ENCODE measurements at places on chromosomes 5 and 9.

- DNase-seq, result no peak
Measured at GRCh38 chr5:38284384-38284783, 26.0 kb downstream of the EGFLAM start.

GRCh38 chr5:168153263-168153875, 138.1 kb upstream of the WWC1 start:
- no peak for DNase-seq

- no peak for DNase-seq
Measured at GRCh38 chr9:116174347-116174746, 20.8 kb downstream of the PAPPA start.

DNA sequence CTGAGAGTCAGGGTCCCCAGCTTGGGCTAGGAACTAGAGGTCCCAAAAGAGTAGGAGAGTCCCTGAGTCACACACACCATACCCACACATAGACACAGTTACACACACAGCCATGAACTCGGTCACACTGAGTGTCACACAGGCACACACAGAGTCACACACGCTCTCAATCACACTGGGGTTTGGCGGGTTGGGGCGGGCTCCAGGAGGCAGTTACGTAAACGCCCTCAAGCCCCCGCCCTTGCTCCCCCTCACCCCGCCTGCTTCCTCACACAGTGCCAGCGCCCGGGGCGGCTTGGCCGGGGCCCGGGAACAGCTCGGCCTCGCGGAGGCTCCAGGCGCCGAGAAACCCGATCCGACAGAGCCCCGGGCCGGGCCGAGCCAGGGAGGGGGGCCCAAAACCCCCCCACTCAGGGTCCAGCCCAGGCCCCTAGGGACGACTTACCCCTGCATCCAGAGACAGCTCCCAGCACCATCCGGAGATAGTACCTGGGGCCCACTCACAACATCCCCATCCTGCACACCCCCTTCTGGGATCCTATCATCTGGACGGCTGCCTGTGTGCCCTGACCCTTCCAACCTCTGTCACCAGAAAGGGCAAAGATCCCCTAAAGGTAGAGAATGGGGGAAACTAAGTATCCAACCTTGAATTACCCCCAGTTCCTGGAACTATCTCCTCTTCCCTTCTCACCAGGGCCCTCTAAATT, 3.5 kb upstream of the CNTFR start:
- DNase-seq, result no peak

DNA sequence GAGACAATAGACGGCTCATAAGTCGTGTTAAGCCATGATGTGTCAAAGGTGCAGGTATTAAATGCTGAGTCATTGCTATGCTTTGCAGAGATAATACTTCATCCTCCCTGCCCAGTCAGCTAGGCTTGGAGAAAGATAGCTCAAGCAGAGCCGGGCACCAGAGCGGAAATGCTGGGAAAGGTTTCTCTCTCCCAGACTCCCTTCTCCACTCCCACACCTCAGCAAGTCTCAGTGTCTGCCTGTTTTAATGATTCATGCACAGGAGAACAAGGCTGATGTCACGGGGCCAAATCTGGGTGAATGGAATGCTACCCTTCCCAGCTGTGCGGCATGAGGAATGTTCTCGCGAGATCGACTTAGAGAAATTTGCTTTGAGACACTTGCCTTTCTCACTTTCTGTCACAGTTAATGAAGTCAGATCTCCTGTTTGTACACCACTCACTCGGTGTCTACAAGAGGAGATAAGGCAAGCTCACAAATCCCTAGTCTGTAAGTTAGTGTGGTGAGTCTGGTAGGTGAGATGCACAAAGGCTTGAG, 204.4 kb downstream of the EFNA5 start:
- DNase-seq, result no peak

GRCh38 chr9:126614455-126615244, 922 bp downstream of the LMX1B start:
- no peak for DNase-seq

DNA sequence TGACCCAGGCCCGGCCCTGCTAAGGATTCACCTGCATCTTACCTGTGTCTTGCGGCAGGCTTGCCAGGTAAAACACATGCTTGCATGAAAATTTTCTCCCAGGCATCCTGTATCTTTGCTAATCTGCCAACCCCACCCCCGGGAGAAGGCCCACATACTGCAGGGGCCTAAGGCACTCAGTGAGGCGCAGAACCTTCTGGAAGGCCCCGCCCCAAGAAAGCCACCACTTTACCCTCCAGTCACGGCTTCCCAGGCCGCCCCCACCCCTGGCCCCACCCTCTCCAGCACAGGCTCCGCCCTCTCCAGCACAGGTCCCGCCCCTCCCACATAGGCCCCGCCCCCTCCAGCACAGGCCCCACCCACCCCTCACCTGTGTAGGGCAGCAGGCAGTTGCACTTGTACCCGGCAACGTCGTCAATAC, 29.8 kb upstream of the SEC16A start:
- no peak for DNase-seq

DNA sequence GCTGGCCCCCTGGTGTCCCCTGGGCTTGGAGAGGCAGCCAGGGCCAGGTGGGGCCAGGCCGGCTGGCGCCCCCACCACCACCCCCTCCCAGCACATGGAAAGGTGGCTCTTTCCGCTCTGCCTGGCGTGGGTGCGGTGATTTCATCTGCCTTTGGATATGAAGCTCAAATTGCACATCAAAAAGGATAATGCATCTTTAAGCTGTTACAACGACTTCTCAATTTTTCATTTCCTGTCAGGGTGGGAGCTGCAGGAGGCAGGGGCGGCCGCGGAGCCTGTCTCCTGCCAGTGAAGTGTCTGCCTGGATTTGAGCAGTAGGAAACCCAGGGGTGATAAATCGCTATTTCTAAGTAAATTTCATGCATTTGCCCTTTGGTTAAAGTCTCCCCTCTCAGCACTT, 169.2 kb upstream of the MVB12B start:
- no peak for DNase-seq

DNA sequence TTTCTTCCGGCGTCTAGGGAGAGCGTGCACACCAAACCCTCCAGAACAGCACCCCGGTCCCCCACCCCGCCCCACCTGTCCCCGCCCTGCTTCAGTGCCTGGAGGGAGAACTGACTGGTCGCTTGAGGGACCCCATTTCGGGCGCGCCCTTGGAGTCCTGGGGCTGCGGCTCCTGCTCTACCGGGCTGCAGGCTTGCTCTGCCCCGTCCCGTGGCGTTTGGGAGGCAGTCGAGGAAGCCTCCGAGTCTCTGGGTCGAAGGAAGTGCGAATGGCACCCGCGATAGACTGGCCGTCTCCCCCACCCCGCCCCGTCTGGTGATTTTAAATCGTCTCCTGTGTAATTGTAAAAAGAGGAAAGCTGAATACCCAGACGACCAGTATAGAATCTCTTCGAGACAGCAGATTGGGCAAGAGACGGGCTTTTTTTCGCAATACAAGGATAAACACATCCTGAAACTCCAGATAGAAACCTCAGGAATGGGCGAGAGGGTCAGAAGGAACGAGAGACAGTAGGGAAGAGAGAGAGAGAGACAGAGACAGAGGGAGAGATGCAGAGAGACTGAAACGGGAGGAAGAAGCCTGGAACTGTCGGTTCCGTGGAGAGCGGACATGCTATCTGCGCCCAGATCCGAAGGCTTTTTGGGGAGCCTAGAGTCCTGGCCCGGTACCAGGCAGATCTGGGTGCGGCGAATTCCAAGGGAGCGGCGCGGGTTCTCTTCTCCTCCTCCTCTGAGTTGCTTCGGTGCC, 9.9 kb downstream of the PRDM6 start:
- DNase-seq, result no peak

DNA sequence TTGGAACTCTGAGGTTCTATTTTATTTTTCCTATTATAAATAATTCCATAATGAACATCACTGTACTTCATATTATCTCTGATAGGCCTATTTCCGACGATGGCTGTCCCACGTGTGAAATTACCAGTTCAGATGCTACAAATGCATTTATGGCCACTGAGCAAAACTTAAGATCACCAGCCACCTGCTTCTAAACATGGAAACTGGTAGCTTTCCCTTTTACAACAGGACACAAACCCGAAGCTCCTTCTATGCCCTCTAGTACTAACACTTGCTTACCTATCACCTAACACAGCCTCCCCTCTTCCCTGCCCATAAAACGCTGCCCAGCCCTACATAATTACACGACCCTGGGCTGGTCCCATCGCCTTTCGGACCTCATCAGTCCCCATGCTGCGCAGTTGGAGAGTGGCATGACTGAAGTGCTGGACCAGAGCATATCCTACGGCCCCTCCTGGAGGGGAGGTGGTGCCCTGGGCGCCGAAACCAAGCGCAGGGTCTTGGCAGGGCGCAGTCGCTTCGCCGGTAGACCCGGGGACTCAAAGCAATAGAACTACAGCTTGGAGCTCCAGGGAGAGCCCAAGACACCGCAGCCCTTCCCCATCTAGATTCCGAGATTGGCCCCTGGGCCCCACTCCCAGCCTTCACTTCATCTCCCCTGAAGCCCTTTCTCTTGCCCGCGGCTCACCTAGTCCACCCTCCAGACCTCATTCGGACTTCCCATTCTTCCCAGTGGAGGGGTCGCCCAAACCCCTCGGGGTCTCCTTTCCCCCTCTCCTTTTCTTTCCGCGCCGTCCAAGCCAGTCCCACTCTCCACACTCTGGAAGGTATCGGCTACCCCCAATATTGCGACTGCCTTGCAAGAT, 1.0 kb upstream of the SAP30L start:
- peak; percentile 48 for DNase-seq

- DNase-seq, result no peak
Measured at GRCh38 chr9:128898382-128898781, 16.4 kb downstream of the LRRC8A start.

DNA sequence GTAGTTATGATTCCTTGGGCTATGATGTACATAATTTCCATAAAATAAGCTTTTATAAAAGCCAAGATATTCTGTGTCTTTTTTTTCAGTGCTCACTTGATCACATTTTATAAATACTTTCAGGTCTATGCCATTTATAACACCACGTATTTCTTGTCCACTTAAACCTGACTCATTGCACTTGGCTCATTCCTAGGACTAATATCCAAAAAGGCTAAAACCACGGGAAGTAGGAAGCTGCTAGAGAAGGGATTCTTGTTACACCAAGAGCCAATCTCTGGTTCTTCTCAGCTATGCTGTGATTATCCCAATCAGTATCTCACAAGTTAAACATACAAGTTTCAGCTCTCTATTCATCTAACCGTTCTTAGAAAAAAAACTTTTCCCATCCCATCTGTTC, 80.4 kb upstream of the CDH6 start:
- DNase-seq, result no peak

GRCh38 chr5:54756796-54757402, 228.5 kb downstream of the ESM1 start:
- no peak for DNase-seq

DNA sequence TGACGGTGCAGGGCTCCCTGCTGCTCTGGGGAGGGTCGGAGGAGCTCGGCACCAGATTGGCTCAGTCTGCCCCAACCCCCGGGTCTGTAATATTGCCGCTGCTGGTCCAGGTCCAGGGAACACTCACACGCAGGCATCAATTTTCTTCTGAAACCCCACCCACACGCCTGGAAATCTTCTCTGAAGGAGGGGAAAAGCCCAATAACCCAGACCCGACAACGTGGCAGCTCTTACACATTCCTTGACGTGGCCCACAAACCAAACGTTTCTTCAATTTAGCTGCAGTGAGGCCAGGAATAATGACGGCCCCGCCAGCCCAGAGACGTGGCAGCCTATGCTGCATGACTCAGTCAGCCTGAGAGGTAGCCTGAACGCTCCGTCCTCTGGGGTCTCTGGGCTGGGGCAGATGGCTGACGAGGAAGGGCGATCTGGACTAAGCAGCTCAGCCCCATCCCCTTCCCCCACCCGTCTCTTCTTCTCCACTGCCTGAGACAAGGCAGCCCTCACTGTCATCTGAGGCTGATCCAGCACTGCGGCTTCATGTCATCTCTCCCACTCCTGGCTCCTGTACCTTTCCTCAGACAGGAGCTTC, 9.9 kb upstream of the SPARC start:
- no peak for DNase-seq

- no peak for DNase-seq
Measured at GRCh38 chr9:72134801-72135200, 14.4 kb upstream of the GDA start.

DNA sequence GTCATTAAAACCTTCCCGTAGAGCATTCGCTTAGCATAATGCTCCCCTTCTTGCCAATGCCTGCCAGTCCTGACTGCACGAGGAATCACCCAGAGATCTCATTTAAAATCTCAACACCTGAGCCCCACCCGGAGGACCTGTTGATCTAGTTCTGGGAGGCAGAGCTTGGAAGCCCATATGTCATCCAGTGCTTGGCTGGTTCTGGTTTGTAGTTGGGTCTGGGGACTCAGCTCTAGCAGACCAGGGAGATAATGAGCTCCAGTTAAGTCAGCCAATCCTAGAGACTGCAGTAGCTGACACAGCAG, 131.8 kb upstream of the DAP start:
- no peak for DNase-seq

- no peak for DNase-seq
Measured at GRCh38 chr5:89106480-89106879, 223.5 kb upstream of the MEF2C start.
